ENCODE measurements at places on chromosomes 11 and 22. TPM values are rescaled to one million over a fixed set of nuclear protein-coding genes. Genes with fewer than 3 reads are reported as not detected.

OR52I2 gene
- not detected for polyA plus RNA-seq

GLYAT gene
- polyA plus RNA-seq = 0.05 TPM

MFNG gene
- polyA plus RNA-seq = 24.8 TPM

ZBTB16 gene
- 95.2 TPM for polyA plus RNA-seq

CASP4 gene
- 39.1 TPM for polyA plus RNA-seq

OR51I1 gene
- not detected for polyA plus RNA-seq

SCGB1D1 gene
- not detected for polyA plus RNA-seq

CBX7 gene
- 154 TPM for polyA plus RNA-seq

SCYL1 gene
- 82.0 TPM for polyA plus RNA-seq

STIP1 gene
- 84.0 TPM for polyA plus RNA-seq

PGR gene
- polyA plus RNA-seq = 1.7 TPM

OR51B4 gene
- polyA plus RNA-seq = not detected

OR10V1 gene
- polyA plus RNA-seq = not detected

DLG2 gene
- polyA plus RNA-seq = 3.4 TPM

POLD3 gene
- 15.9 TPM for polyA plus RNA-seq

DDTL gene
- polyA plus RNA-seq = 6.3 TPM

PHETA2 gene
- 17.3 TPM for polyA plus RNA-seq

PATE2 gene
- polyA plus RNA-seq = not detected

ELFN2 gene
- polyA plus RNA-seq = 0.05 TPM

OR52N5 gene
- not detected for polyA plus RNA-seq

RPS6KA4 gene
- 32.7 TPM for polyA plus RNA-seq

DDX25 gene
- polyA plus RNA-seq = 0.19 TPM

OR10S1 gene
- polyA plus RNA-seq = not detected

OR51D1 gene
- not detected for polyA plus RNA-seq

MLC1 gene
- polyA plus RNA-seq = 0.09 TPM
